ENCODE measurements at places on chromosomes 4 and X.
A peak's percentile ranks its signal among the peaks of the same experiment; 100 is the strongest.

- DNase-seq, result peak; percentile 58
Observed at GRCh38 chrX:115968436-115969252, 201.9 kb upstream of the AGTR2 start.

DNA sequence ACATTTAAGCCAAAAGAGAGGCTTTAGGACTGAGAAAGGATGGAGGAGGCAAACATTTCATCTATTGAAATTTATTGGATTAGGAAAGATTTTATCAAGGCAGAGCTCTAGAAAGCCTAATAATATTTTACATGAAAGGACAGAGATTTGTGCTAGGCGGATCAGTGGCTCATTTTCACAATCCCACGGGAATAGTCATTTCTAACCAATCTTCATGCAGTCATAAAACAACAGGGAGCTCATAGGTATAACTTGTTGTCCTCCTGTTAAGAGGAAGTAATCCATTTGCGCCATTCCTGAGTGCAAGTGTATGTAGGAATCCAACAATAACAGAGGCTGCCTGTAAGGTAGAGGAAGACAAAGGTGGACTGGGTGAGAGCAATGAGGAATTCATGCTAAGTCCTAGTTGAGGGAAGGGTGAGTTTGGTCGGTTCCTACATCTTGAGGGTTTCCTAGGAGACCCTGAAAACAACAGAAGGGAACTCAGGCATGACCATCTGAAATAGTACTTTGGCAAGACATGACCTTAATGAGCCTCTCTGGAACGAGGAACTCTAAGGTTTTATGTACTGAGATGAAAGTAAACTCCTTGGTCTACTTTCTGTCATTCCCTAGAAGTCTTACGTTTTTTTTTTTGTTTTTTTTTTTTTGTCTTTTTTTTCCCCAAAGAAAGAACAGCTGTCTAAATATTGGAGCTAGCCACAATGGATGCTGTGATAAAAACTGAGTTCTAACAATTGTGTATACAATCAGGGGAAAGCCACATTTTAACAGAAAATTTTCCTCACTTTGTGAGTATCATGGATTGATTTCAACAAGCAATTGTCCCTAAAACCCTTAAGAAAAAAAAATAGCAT, 89.7 kb downstream of the GEMIN8 start:
- DNase-seq, result no peak

DNA sequence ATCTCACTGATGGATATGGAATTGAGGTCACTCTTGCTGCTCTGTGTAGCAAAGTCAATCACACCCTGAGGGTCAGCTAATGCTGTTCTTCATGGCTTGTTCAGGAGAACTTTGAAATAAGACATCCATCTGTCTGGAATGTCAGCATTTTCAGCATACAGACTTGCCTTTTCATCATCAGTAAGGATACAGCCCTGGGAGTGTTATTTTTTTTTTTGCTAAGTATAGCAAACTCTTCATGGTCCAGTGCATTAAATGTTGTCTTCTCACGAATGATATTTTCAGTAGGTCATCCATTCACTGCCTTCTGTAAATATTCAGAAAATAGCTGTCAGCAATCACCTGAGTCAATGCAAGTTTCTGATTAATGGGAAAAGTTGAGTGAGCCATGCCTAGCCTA, 268.8 kb upstream of the SMIM31 start:
- no peak for DNase-seq

GRCh38 chr4:37935026-37935425, 25.2 kb upstream of the PTTG2 start:
- DNase-seq, result no peak

- no peak for DNase-seq
Observed at GRCh38 chrX:17414839-17415238, 39.8 kb downstream of the NHS start.

DNA sequence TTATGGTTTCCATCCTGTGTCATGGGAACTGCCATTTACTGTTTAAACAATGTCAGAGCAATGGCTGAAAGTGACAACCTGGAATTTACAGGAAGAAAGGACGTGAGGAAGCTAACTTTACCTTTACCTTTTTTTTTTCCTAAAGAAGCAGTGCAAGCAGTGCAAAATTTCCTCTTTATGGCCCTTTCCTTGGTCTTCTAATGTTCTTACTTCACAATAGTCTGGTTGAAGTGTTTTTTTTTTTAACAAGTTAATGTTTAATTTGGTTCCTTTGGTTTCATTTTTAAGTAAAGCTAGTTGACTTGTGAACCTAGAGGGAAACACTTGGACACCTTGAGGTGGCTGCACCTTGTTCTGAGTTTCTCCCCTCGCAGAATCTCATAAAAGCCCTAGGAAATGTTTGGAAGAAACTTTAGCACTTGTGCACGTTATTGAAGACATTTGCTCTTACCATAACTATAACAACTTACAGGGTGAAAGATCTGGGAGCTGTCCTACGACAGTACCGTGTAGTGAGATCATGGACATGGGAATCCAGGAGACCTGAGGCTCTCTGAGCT, 1.8 kb downstream of the SGMS2 start:
- DNase-seq, result peak; percentile 26

GRCh38 chr4:7070729-7071511, 3.1 kb upstream of the GRPEL1 start:
- DNase-seq, result peak; percentile 87

DNA sequence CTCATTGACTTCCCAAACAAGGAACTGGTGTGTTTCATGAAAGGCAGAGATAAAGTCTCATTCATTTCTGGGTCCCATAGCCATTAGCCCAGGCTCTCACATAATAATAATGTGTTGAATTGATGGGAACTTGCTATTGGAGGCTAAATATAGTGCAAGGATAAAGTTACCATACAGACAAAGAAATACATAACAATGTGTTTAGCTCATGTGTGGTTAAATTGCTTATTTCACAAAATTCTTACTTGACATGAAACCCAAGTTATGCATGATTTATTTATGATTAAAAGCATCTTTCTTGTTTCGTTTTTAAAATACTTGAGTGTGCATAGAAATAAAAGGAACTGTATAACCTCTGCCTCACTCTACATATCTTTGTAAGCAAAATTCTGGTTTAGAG, 37.3 kb upstream of the LPAR4 start:
- DNase-seq, result no peak

DNA sequence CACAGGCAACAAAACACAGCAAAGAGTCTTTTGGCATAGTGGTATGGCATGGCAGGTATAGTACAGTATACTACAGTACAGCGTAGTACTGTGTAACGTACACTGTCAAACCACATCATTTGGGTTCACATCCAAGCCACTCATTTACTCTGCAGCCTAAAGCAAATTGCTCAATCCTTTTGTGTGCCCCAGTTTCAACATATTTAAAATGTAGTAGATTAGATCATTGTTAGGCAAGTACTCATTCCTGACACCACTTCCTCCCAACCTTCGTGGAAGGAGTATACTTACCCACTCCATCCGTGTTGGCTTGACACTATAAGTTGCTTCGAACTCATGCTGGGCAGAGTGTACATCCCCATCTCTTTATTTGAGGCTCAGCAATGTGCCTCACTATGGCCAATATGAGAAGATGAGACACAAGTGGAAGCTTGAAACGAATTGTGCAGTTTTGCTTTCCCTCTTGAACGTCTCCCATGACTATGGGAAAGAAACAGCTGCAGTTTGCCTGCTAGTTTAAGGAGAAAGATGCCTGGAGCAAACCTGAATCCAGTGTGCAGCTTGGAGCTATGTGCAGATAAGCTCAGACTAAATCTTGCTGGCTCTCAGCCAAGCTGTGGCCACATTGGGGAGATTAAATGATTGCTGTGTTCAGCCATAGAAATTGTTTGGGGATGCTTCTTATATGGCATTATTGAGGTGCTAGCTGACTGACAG, 85.7 kb upstream of the TBL1X start:
- DNase-seq, result no peak

DNA sequence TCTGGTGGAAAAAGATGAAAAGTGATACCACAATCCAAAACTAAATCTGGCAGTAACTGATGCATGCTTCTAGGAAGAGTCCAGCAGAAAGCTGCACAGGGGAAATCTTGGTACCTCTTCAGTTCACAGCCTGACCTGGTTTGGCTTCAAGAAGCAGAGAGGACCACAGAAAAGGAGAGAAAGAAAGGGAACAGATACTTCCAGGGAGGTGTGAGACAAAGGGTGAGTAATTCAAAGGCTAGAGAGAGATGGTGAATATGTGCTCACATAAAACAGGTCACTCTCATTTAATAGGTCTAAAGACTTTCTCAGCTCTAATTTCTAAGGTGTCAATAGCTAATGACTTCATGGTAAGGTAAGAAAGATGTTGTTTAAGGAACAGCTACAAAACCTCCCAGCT, 11.2 kb downstream of the FGFBP2 start:
- DNase-seq, result no peak

DNA sequence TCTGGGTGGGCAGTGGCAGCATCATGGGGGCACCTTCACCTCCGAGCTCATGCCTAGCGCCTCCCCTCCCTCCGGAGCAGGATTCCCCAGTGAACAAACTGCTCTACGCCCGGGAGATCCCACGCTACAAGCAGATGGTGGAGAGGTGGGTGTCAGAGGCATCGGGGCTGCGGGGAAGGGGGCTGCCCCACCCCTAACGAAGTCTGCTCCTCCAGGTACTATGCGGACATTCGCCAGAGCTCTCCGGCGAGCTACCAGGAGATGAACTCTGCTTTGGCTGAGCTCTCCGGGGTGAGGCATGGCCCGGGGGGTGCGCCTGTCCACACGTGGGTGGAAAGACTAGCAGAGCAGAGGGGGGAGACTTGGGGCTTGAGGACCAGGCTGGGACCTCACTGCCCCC, 2.7 kb upstream of the SRPK3 start:
- no peak for DNase-seq

DNA sequence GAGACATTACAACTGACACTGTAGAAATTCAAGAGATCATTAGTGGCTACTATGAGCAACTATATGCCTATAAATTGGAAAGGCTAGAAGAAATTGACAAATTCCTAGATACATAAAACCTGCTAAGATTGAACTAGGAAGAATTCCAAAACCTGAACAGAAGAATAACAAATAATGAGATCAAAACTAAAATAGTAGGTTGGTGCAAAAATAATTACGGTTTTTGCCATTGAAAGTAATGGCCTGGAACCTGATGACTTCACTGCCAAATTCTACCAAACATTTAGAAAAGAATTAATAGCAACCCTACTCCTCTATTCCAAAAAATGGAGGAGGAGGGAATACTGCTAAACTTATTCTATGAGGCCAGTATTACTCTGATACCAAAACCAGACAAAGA, 824.9 kb downstream of the KLHL13 start:
- DNase-seq, result no peak

DNA sequence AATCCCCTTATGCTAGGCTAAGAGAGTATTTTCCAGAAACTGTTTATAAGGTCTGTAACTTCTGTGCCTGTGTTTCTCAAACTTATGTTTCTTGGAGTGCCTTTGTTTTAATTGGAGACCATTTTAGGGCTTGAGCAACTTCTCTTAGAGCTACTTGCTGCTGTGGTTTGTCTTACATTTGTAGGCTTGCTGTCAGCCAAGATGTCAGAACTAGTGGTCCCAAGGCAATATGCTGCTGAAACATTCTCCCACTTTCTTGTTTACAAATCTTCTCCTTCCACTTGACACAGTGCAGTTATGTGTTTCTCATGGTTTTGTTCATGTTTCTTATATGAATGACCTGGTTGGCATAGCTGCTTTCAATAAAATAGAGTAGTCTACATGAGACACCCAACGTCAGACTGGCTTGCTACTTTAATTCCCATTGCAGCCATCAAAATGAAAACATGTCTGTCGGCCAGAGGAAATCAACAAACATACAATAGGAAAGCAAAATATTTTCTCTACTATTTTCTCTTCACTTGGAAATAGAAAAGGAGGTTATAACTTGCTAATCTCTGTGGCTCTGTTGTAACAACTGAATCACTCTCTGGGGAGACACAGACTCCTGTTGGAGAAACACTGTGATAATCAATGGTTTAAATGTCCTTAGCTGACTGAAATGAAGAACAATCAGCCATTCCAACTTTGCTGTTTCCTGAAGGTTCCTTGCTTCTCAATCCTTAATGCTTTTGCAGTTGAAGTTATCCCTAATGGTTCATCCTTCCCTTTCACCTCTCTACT, 426.4 kb downstream of the PDGFC start:
- DNase-seq, result no peak

GRCh38 chr4:113347245-113347644, 297.8 kb downstream of the ANK2 start:
- no peak for DNase-seq

DNA sequence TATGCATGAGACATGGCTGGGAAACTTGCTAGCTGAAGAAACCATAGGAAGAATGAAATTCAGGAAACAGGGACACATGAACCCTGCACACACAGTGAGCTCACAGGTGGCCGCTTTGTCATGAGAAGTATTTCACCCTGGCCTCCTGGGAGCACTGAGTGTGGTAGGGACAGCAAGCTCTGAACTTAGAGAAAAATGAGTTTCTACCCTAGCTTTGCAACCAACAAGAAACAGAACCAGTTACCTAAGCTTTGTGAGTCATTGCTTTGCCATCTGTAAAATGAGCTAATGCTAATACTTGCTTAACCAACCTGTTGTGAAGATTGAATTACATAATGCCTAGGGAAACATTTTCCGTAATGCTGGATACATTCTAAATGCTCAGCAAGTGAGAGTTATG, 206.6 kb upstream of the HS3ST1 start:
- no peak for DNase-seq

DNA sequence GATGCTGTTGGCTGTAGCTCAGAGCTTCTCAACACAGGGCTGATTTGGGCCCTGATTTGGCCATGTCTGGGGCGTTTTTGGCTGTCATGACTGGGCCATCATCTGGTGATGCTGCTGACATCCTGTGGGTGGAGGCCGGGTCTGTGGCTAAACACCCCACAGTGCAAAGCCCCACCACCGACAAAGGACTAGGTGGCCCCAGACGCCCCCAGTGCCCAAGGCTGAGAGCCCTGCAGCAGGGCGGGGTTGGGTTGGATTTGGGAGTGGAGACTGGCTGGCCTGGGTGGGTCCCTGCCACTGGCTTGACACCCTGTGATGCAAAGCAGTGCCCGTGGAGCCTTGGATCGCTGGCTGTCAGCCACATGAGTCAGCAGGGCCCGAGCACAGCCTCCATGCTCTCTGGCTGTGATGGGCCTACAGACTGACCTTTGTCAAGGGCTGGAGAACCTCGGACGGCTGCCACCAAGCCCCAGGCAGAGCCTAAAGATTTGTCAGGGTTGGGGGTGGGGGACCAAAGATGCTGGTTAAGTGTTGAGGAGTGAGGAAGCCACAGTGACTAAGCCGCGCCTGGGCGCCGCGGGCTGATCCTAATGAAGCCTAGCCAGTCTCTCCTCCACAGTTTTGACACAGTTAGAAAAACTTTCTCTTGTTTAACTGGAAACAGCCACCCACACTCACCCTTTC, 28.3 kb downstream of the CYTL1 start:
- no peak for DNase-seq

GRCh38 chr4:23163647-23164436, 471.1 kb downstream of the GBA3 start:
- DNase-seq, result peak; percentile 2

DNA sequence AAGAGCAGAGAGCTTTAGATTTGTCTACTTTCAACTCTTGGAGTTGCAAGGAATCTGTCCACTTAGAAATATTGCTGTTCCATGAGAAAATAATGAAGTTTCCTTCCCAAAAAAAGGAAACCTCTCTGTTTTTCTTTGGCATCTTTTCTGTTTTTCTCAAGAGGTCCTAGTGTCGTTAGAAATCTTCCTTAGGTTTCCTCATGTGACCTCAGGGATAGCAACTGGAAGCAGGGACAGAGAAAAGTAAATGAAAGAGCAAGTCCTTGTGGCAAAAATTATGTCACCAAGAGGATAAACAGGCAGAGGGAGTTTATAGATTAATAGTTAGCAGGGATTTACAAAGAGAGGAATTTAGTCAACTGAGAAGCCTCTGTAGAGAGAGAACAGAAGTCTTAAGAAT, 478.4 kb upstream of the ADGRL3 start:
- no peak for DNase-seq

Data from T47D (cell line).